ENCODE measurements at places on chromosomes 5 and 9. TPM values are rescaled to one million over a fixed set of nuclear protein-coding genes. Genes with fewer than 3 reads are reported as not detected.
A peak's percentile ranks its signal among the peaks of the same experiment; 100 is the strongest.

- DNase-seq: no peak
Observed at GRCh38 chr9:98432134-98432533, 176.7 kb upstream of the TBC1D2 start.

The EGFLAM gene
- total RNA-seq: 0.80 TPM

GRCh38 chr5:53827211-53827651 lies 266.8 kb downstream of the NDUFS4 start:
- DNase-seq: no peak

DNA sequence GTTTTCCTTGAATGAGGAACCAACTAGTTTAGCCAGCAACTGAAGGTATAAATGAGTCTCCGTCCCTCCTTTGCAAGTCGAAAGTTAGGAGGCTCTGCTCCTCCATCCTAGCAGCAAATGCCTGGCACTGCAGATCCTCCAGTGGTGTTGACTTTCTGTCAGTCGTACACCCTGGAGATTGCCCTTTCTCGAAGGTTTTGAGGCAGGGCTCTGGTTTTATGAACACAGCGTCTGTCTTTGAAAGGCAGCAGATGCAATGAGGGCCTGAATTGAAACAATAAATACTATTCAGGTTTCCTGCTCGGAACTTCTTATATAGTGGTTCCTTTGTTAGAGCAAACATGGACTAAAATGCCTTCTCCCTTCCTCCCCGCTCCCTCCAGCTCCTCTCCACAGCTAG lies 284.0 kb downstream of the TMEM38B start:
- no peak for DNase-seq

DNA sequence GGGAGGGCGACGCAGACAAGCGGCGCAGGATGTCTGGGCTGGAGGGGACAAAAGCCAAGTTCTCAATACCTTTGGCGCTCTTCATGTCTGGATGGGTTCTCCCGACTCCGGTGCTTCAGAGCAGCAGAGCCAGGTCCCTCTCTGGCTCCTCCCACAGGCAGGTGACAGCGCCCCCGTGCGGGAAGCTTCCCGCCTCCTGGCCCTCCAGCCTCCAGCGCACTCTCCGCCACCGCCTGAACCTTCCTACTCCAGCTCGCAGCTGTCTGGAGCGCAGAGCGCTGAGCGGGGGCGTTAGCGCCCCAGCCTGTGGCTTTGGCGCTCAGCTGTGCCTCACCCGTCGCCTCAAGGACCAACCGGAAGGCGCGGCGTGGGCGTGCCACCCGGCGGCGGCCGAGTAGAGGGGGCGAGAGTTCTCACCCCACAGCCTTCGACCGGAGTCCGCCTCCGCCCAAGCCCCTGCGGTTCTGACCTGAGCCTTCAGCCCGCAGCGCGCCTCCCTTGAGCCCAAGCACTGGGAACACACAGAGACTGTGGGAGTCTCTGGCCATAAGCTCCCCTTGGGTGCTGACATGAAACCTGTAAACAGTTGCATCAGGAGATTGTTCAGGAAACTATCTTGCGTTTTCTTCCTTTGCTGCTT lies at the start of gene SLCO4C1:
Gene SLCO4C1 (minus strand): TSS at position 107 of the 640 bp plus-strand sequence. CDS start 22 bp downstream, at position 85.
- DNase-seq: peak; percentile 95

DNA sequence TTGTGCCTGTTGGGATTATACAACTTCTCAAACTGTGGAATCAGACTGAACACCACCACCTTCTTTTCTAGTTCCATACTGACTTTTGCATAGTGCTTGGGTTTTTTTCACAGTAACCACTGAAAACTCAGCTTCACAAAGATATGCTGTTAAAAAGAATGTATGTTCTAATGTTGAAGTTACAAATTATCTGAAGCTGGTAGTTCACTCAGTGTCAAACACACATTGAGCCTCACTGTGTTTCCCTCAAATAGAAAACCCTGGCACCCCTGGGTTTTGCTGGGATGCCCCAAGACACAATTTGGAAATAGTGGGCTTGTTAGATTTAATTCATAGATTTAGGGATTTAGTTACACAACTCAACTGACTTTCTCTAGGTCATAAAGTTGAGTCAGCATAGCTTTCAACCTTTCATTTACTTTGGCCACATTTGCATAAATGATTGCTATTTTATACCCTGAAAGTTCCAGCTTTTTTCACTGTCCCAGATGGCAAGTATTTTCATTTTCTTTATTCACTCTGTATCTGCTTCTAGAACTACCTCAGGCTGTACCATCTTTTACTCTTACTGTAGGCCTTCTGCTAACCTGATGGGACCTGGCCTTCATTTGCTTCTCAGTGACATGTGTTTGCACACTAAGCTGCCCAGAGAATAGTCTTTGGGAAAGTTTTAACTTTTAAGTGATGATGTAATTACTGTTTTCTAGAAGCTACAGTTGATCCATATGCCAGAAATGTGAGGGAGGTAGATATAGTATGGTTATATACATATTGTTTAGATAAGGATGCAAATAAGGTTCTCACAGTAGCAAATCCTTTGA lies 115.1 kb downstream of the CDC42SE2 start:
- DNase-seq: no peak

The SAXO1 gene
- 0.15 TPM for total RNA-seq

The POU5F2 gene
- 0.53 TPM for total RNA-seq

DNA sequence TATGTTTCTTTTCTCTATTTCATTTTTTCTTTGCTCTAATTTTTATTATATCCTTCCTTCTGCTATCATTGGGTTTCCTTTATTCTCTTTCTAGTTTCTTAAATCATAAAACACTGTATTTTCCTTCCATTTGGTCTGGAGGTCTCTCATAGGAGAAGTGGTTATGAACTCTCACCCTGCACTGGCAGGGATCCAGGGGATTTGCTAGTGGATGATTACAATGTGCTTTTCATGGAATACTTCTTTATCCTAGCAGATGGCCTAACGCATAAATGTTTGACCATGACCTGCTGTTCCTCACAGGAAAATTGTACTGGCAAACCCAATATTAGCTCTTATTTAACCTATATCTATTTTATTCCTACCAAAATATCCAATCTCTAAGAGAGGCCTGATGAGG lies 31.5 kb upstream of the SGCD start:
- no peak for DNase-seq

GRCh38 chr5:171640480-171640879 lies 145.1 kb upstream of the SMIM23 start:
- DNase-seq: no peak

GRCh38 chr5:168951769-168952168 lies 349.2 kb downstream of the SLIT3 start:
- DNase-seq: no peak

The NMUR2 gene
- not detected for total RNA-seq

DNA sequence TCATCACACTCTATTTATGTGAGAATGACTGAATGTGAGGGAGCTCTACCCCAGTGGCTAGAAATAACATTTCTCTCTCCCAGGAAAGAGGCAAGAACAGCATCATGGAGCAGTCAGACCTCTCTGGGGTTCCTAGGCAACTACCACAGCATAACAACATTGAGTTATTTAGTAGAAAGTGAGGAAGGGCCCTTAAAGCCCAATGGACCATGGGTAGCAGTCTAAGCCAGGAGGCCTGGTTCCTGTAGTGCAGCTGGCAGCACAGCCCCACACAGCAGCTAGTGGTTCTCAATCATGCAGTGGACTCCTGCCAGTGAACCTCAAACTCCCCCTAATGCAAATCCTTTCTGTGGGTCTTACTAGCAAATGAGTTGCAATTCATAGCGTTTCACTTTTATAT lies 55.3 kb downstream of the SPEF2 start:
- DNase-seq: no peak

The PRUNE2 gene
- 1.4 TPM for total RNA-seq

- DNase-seq: no peak
Observed at GRCh38 chr5:100517301-100517974, 17.7 kb upstream of the FAM174A start.

DNA sequence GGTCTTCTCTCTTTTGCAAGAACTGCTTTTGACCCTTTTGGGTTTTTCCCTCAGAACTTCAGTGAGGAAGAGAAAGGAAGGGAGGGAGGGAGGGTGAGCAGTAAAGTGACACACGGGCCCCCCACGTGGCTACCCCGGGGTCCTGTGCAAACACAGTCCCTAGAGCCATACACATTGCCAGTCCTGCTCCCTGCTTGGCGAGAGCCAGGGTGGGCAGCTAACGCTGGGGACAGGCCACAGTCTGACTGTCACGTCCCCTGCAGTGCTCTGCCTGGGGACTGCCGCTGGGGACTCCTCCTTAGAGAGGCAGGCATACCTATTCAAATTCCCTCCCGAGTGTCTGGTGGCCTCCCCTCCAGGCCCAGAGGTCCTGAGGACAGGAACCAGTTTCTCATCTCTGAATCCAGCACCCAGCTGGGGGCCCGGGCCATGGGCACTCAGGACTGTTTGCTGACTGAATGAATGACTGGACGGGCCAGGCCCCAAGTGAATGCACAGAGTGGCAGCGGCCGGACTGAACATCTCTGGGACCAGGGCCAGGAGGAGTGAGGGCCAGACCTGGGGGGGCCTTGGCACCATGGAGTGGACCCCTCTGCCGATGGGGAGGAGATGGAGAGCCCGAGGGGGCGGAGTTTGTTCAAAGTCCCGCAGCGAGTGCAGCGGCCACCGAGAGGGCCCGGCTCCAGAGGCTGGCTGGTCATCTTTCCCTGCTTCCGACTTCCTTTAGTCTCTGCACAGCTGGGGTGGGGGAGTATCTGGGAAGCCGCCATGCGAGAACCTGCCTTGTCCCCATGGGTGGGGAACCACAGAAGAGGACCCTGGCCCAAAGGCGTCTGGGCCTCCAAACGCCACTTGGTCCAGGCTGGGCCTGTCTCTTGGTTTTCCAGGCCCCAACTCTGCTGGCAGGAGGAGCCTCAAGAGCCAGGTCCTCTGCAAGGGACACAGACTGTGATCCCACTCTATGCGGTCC lies 5.8 kb downstream of the CCDC187 start:
- DNase-seq: no peak

The SPATA31A1 gene
- not detected for total RNA-seq

DNA sequence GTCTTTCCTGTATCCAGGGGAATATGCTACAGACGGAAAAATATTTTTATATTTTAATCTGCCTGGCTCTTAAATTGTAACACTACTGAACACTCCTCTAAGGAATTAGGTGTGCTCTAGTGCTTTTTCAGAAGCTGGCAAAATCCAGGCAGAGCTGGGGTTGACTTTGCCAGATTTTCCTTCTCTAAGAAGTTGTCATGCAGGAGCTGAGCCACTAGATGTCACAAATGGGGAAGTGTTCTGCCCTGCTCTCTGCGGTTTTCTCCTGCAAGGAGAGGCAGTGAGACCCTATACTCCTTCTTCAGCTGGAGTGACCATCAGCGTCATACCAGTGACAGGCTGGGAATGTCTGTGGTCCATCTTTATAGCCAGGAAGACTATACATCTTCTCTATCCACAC lies 112.5 kb downstream of the HAPLN1 start:
- DNase-seq: no peak

GRCh38 chr9:134676886-134677285 lies 35.3 kb downstream of the COL5A1 start:
- DNase-seq: peak; percentile 5

The MAT2B gene
- total RNA-seq: 28.5 TPM

The SMC2 gene
- total RNA-seq: 2.5 TPM

DNA sequence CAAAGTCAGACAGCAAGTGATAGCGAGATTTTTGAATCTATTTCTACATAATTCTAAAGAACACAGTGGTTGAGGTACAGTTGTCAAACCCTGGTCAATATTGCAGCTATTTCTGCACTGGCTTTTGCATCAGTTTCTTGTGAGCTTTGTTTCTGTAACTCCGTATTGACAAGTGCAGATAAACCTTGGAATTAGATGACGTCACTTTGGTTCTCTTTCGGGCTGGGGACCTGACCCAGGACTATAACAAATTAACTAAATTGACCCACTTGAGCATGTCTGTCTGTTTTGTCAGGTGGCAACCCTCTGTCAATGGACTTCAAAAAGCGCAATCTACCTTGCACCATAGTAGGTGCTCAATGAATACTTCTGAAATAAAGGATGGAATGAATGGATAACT lies 418.4 kb upstream of the SGCD start:
- no peak for DNase-seq

DNA sequence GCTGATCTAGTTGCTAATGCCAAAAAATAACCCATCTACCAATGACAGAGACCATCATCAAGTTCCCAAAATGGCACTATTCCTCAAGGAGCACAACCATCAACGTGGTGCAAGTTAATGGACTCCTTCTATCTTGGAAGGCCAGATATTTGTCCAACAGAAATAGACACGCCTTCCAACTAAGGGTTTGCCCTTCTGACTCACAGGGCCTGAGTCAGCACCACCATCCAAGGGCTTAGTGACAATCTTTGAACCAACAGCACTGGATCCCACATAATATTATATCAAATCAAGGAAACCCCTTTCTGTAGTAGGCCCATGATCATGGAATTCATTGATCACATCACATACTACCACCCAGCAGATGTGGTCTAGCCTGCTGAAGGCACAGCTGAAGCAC lies 84.3 kb downstream of the MED27 start:
- no peak for DNase-seq

DNA sequence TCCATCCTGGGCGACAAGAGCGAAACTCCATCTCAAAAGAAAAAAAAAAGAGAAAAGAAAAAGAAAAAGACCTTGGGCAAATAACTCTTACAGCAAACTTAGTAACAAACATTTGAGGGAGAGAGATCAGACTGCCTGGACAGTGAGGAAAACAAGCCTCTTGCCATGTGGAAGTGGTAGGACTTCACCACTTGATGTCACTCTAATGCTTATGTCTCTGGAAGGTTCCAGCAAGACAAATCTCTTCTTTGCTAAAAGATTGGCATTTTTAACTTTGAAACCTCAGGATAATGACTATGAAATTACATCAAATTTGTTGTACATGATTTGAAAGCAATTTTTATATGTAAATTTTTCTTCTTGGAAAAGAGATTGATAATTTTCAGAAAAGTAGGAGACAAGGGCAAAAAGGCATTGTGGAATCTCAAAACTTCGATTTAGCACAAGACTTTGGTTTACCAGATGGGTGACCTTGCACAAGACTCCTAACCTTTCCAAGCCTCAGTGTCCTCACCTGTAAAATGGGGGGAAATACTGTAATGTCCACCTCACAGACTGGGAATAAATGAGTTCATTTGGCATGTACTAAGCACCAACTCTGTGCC lies 5.4 kb downstream of the ACTL7B start:
- DNase-seq: no peak

- no peak for DNase-seq
Observed at GRCh38 chr5:5384660-5385330, 37.7 kb upstream of the ICE1 start.

- no peak for DNase-seq
Observed at GRCh38 chr5:15833365-15833764, 333.4 kb downstream of the FBXL7 start.

DNA sequence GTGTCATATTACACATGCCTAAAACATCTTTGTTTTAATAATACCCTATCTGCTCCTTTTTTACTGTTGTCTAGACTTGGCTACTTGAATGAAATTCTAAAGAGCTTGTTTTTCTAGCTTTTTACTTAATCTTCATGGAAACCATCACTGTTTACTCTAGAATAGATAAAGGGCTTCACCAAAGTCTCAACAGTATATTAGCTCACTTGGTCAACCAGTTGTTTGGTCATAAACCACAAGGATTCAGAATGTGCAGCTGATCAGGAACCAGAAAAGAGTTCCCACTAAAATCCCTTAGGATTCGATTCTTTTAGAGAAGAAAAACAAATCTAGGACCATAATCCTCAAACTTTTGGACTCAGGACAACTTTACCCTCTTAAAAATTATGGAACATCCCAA lies 38.0 kb downstream of the CDO1 start:
- DNase-seq: no peak

GRCh38 chr5:109645707-109646192 lies 44.0 kb upstream of the MAN2A1 start:
- no peak for DNase-seq

- DNase-seq: no peak
Observed at GRCh38 chr5:103228061-103228460, 30.5 kb upstream of the MACIR start.
